Activated CD4-positive, alpha-beta T cell treated with anti-CD3 and anti-CD28 coated beads, Interleukin-2, amount 10 ng/mL, durations not matched to agents 7 days and 5 days (primary cell): ENCODE measurements at places on chromosomes 4 and X. TPM values are rescaled to one million over a fixed set of nuclear protein-coding genes. Genes with fewer than 3 reads are reported as not detected.

DNA sequence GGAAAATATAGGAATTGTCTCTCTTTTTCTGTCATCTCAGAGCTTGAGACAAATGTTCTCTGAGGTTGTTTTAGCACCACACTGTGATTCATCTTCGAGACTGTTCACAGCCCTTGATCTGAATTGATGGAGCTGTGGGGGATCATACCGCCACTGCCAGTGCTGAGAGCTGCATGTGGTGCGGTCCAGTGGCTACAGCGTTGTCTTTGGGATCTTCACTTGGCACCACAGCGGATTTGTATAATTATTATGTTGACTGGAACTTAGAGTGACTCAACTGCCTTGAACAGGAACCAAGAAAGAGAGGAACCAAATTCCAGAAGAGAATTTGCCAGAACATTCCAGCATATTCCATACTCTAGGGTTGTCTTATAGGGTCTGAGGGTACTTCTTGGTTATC lies 29.1 kb downstream of the TBL1X start:
- DNase-seq = no peak
- H3K36me3 ChIP-seq = peaks cover 9% of the 10 kb centered on the region
- no peaks in the 10 kb centered on the region for H3K27me3 ChIP-seq
- H3K27ac ChIP-seq = no peak overlapping the region
- peaks cover 4% of the 10 kb centered on the region for H3K4me1 ChIP-seq

Gene TCEAL6
- total RNA-seq = not detected

GRCh38 chr4:174910271-174910670 lies 7.9 kb upstream of the ADAM29 start:
- DNase-seq = no peak
- no peak overlapping the region for H3K4me3 ChIP-seq
- H3K4me1 ChIP-seq = no peaks in the 10 kb centered on the region
- H3K27me3 ChIP-seq = no peaks in the 10 kb centered on the region

DNA sequence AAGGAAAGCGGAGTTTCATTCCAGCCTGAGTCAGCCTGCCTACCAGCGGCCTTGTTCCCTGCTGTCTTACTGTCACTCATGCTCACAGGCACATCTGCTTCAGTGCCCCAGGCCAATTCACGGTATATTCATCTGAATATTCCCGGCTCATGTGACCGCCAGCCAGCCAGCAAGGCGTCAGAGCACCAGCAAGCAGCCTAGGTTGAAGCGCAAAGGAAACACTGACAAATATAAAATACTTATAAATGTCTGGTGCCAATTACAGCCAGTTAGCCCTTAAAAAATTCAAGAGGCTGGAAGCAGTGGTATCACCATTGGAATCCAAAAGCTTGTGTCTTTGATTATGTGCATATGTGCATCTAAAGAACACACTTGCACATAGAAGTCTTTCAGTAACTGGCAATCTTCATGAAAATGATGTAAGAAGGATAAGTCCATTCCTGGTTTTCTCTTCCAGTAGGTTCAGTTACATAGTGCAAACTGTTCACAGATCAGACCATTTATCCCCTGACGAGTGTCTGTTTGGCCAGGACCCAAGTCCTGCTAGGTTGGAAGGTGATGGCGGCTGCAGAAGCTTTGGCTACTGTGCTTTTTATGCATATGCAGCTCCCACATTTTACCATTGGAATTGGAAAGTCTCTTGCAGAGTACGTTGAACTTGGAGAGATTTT lies 61.3 kb downstream of the LUZP4 start:
- DNase-seq = no peak
- no peaks in the 10 kb centered on the region for H3K36me3 ChIP-seq
- no peak overlapping the region for H3K4me3 ChIP-seq
- no peaks in the 10 kb centered on the region for H3K4me1 ChIP-seq
- H3K27ac ChIP-seq = no peak overlapping the region

- H3K27me3 ChIP-seq = peaks cover 24% of the 10 kb centered on the region
- H3K4me1 ChIP-seq = peaks cover 24% of the 10 kb centered on the region
- DNase-seq = no peak
Observed at GRCh38 chr4:7938609-7939376, 868 bp downstream of the AFAP1 start.

GRCh38 chr4:122666527-122667245 lies 45.8 kb upstream of the IL21 start:
- peaks cover 68% of the 10 kb centered on the region for H3K4me1 ChIP-seq
- DNase-seq = no peak

DNA sequence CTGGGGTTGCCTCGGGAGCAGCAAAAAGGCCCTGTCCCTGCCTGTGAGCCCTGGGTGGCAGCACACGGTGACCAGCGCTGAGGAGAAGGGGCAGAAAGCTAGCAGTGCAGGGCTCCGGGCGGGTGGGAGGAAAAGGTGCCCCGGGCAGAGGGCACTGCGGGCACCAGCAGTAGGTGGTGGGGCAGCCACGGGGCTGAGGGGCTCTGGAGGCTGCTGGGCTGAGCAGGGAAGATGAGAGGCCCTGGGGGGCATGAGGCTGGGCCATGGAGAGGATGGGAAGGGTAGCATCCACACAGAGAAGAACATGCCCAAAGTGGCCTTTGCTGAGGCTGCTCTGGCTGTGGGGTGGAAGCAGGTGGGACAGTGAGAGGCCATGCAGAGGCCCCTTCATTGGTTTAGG lies 67.5 kb upstream of the NKX1-1 start:
- no peak overlapping the region for H3K27ac ChIP-seq
- no peak for DNase-seq
- no peaks in the 10 kb centered on the region for H3K4me1 ChIP-seq
- no peaks in the 10 kb centered on the region for H3K36me3 ChIP-seq
- peaks cover 3% of the 10 kb centered on the region for H3K27me3 ChIP-seq
- no peak overlapping the region for H3K4me3 ChIP-seq

DNA sequence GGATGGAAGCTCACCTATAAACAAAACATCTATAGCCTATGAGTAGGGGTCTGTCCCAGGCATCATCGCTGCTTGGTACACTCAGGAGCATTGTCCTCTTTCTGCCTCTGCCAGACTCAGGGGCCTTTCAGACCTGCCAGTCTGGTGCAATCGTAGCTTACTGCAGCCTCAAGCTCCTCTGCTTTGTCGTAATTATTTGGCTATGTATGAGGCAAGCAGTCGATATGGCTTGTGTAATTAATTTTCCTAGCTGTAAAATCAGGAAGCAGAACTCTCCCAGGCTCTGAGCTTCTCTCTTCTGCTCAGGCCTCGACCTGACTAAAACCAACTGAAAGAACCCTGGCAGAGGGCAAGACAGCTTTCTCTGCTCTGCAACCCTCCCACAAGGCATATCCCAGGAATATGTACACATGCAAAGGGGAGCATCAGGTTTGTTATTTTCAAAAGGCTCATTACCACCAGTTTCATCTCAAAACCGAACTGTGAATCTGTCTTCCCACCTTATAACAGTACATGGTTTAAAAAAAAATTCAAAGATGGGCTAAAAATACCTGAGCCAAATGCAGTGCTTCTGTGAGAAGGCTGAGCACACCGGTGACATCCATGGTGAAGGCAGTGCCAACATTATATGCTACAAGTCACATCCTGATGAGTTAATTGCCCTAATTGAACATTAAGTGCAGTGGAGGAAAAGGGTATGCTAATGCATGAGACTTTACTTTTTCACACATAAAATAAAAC lies 309.2 kb upstream of the EMCN start:
- no peaks in the 10 kb centered on the region for H3K27me3 ChIP-seq
- H3K36me3 ChIP-seq = no peaks in the 10 kb centered on the region
- H3K4me3 ChIP-seq = no peak overlapping the region
- peaks cover 5% of the 10 kb centered on the region for H3K4me1 ChIP-seq
- no peak for DNase-seq

DNA sequence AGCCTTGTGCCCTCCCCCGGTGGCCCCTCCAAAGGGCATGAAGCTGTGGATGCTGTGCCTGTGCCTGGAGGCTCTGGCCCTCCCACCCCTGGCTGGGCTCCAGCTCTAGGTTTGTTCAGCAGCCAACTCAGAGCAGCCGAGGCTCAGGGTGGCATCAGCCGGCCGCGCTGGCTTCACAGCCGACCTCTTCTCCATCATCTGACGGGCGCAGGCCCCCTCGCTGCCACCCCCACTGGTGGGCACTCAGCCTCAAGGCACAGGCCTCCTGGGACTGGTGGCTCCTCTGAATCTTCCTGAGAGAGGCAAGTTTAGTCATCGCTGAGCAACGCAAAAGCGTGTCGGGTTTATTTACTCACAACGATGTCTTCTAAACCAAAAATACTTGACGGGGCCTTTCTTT lies 46.0 kb downstream of the PCGF3 start:
- no peak overlapping the region for H3K4me3 ChIP-seq
- no peak overlapping the region for H3K27ac ChIP-seq
- H3K36me3 ChIP-seq = peaks cover 24% of the 10 kb centered on the region
- no peak for DNase-seq
- H3K4me1 ChIP-seq = no peaks in the 10 kb centered on the region
- H3K27me3 ChIP-seq = no peaks in the 10 kb centered on the region

Gene PDE5A
- total RNA-seq = 0.21 TPM

Gene NXF2
- not detected for total RNA-seq
